NCI-H1436 (cell line): ENCODE measurements at places on chromosomes 4 and X.

GRCh38 chrX:136954930-136955329 lies 74.4 kb upstream of the RBMX start:
- peak; percentile 0 for DNase-seq

- DNase-seq, result no peak
These were observed 15.8 kb downstream of the BRCC3 start for GRCh38 chrX:155086961-155087735.

GRCh38 chr4:126592088-126592487 lies 1040.7 kb upstream of the INTU start:
- no peak for DNase-seq

DNA sequence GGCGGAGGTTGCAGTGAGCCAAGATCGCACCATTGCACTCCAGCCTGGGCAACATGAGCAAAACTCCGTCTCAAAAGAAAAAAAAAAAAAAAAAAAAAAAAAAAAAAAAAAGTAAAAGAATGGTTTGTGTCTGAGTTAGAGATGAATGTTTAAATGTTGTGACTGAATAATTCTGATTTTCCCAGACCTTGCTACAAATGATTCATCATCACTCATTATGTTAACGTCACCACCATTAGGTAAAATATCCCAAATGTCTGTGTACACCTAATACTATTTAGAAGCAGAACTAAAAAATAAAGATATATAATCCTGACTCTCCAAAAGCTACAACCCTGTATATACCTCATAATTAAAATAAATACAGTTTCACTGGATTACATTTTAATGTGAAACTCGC lies 70.8 kb downstream of the HHIP start:
- DNase-seq, result no peak

GRCh38 chr4:40432504-40432903 lies 97.4 kb downstream of the CHRNA9 start:
- DNase-seq, result no peak

GRCh38 chrX:24561121-24561520 lies 86.0 kb downstream of the PCYT1B start:
- no peak for DNase-seq

- DNase-seq, result no peak
These were observed 473.2 kb downstream of the TMA16 start for GRCh38 chr4:163967710-163968109.

- no peak for DNase-seq
These were observed 13.8 kb upstream of the ATOH1 start for GRCh38 chr4:93814722-93815121.
